ENCODE measurements at places on chromosomes 2 and 18.

GRCh38 chr18:48825101-48825745 is 125.5 kb downstream of the SMAD7 start:
- no peak for DNase-seq

DNA sequence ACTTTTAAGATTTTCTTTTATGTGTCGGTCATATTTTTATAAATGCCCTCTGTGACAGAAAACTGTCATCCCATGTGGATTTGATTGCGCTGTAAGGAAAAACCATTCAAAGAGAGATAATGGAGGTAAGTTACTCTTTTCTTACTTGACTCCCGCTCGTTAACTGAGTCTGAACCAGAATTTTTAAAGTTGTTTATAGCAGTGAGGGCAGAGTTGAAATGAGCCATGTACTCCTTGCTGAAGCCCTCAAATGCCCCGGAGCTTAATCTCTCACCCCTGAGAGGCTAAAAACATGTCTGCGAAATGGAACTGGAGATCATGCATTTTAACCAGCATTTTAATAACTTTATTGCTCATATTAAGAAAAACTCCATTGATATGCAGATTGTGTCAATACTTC is 320.0 kb upstream of the SOX11 start:
- DNase-seq, result no peak

GRCh38 chr2:127546797-127547196 is 11.3 kb downstream of the MYO7B start:
- no peak for DNase-seq

GRCh38 chr2:180520921-180521581 is 459.4 kb upstream of the UBE2E3 start:
- DNase-seq, result no peak

DNA sequence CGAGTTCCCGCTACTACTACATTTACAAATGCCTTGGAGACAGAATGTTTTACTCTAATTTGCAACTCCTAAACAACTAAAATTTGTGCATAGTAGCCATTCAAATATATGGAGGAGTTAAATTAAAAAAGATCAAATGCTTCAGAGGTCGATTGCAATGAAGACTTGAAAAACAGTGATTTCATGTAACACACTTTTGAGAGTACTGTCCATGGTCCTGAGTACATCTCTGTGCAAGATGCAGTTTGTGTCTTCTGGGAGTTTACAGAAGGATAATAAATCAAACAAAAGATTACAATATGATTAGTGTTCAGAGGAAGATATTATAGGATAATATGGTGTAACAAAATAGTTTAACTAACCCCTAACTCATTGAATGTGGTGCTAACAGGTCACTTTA is 894.7 kb downstream of the TMEM182 start:
- DNase-seq, result no peak

GRCh38 chr2:8303322-8303832 is 378.5 kb upstream of the ID2 start:
- peak; percentile 53 for DNase-seq

- no peak for DNase-seq
Observed at GRCh38 chr2:152431370-152432098, 96.6 kb downstream of the FMNL2 start.

- DNase-seq, result no peak
Observed at GRCh38 chr2:144349674-144350073, 170.2 kb downstream of the ZEB2 start.

GRCh38 chr18:10953672-10954071 is 195.7 kb downstream of the PIEZO2 start:
- DNase-seq, result no peak

GRCh38 chr2:148501545-148501944 is 143.0 kb upstream of the EPC2 start:
- peak; percentile 82 for DNase-seq

GRCh38 chr2:27123302-27124150 is at the start of gene ABHD1:
ABHD1 (plus strand) TSS chr2:27123815; CDS start chr2:27123949, 134 bp downstream.
- peak; percentile 55 for DNase-seq

DNA sequence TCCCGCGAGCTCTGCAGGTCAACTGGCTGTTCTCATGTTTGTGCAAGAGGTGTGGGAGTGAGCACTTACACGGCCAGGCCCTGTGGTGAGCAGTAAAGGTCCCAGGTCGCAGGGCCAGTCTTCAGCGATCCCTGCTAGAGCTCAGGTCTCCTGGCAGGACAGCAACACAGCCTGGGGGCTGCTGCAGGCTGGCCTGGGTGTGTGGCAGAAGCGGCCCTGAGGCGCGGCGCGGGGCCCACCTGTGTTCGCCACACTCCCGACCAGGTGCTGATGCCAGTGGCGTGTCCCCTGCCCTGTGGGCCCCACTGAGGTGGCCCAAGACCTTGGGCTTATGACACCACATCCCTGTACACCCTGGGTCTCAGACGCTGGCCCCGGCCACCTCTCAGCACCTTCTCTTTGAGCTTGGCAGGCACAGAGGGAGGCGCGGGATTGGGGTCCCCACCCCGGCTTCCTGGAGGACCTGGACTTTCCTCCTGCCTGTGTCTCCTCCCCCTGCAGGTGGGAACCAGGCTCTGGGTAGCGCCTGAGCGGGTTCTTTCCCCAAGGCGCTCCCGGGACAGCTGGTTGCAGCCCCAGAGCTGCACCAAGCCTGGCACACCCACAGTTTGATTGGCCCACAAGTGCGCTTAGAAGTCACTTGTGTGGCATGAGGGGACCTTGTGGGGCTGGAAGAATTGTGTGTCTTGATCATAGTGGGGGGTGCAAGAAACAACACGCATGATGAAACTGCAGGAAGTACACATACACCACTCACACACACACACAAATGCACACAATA is 59.2 kb downstream of the TWIST2 start:
- DNase-seq, result no peak

- no peak for DNase-seq
Observed at GRCh38 chr2:130351711-130352110, 4.1 kb upstream of the PTPN18 start.

DNA sequence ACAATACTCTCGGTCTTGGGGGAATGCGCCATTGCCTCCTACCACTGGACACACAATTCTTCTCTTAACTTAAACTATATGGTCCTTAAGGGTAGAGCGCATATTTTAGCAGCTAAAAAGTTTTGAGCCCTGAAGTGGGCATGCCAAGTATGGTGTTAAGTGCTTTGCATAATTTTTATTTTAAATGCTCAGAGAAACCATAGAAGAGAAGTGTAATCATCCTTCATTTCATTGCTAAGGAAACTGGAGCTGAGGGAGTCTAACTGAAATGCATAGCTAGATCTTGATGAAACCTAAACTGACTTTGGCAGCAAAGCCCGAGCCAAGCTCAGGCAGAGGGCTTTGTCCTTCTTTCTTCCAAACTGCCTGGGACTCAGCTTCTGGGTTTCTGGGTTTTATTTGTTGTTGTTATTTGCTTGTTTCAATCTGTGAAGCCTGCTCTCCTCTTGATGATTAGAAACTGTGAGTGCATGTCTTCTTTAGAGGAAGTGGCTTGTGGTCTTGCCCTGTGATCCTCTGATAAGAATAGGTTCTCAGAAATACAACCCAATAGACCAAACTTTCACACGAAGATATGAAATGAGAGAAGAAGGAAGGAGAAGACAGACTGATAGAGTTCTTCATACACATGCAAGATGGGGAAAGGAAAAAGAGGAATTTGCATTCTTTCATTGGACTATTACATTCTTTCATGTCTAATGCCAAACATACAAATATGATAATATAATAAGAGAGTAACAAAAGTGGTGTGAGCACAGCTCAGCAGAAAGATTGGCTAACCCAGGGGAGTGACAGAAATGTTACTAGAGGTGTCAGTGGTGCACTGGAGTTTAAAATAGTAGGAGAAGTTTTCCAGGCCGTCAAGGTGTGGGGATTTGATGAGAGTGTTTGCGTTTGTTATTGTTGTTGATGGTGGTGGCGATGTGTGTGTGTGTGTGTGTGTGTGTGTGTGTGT is 7.5 kb upstream of the RNF144A start:
- peak; percentile 76 for DNase-seq
